ENCODE measurements at places on chromosomes 16 and 17. TPM values are rescaled to one million over a fixed set of nuclear protein-coding genes. Genes with fewer than 3 reads are reported as not detected.
A peak's percentile ranks its signal among the peaks of the same experiment; 100 is the strongest.

HOXB6 gene
- total RNA-seq: 0.96 TPM

CD300H gene
- not detected for total RNA-seq

IL17C gene
- total RNA-seq: 0.29 TPM

- H3K27me3 ChIP-seq: peaks cover 2% of the 10 kb centered on the region
- H3K4me3 ChIP-seq: peak overlapping the region; percentile 32
These were observed 110.8 kb downstream of the IRX3 start for GRCh38 chr16:54175552-54176375.

DNA sequence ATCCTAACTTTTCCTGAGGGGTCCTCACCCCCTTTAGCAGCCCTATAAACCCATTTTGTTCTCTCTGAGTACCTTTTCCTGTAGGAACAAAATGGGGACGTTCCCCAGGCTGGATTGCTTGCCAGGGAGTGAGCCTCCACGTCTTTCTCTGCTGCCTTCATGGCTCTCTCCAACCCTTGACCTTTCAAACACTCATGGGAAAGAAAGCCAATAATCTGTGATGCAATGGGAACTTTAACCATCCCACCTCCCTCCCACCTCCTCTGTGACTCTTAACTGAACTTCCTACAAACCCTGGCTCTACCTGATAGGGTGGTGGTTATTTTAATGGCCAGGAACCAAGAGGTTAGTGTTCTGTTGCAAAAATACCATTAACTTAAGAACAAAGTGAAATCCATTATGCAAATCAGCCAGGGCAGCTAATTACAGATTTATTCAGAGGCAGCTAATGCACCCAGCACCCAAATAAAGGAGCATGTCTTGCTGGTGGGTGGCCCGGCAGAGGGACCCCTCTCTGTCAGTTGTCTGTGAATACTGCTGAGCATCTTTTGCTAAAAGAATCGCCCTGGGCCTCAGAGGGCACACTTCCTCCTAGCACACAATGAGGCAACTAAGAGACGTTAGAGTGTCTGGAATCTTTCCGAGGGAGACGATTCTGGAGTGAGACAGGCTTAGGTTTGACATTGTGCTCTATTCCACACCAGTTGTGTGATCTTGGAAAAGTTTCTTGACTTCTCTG is 3.0 kb downstream of the PIPOX start:
- no peaks in the 10 kb centered on the region for H3K36me3 ChIP-seq
- peak overlapping the region; percentile 35 for H3K27ac ChIP-seq
- no peak overlapping the region for H3K4me3 ChIP-seq
- H3K4me1 ChIP-seq: peaks cover 14% of the 10 kb centered on the region
- H3K27me3 ChIP-seq: peaks cover 17% of the 10 kb centered on the region

GRCh38 chr17:57344261-57344660 is 87.9 kb downstream of the MSI2 start:
- no peak overlapping the region for H3K4me3 ChIP-seq
- no peak for DNase-seq
- peaks cover 13% of the 10 kb centered on the region for H3K36me3 ChIP-seq
- H3K27me3 ChIP-seq: no peaks in the 10 kb centered on the region
- H3K27ac ChIP-seq: no peak overlapping the region
- peaks cover 22% of the 10 kb centered on the region for H3K4me1 ChIP-seq

DNA sequence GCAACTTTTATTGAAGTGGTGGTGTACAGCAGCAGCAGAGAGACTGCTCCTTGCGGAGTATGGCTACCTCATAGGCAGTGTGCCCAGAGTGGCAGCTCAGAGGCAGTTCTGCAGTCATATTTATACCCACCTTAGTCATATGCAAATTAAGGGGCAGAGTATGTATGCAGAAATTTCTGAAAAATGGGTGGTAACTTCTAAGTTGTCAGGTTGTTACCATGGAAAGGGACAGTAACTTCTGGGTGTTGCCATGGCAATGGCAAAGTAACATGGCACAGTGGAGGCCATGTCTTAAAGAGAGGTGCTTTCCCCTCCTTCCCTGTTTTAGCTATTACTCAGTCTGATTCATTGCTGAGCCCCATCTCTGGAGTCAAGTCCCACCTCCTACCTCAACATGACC is 53.4 kb downstream of the MEOX1 start:
- H3K27ac ChIP-seq: no peak overlapping the region
- H3K4me3 ChIP-seq: no peak overlapping the region
- no peaks in the 10 kb centered on the region for H3K27me3 ChIP-seq
- H3K4me1 ChIP-seq: no peaks in the 10 kb centered on the region

- H3K27ac ChIP-seq: peak overlapping the region; percentile 84
- H3K4me3 ChIP-seq: no peak overlapping the region
- H3K36me3 ChIP-seq: peaks cover 3% of the 10 kb centered on the region
These were observed 7.1 kb upstream of the AKTIP start for GRCh38 chr16:53509906-53510703.

GRCh38 chr17:40373999-40374398 is 9.5 kb upstream of the GJD3 start:
- no peaks in the 10 kb centered on the region for H3K27me3 ChIP-seq
- no peak overlapping the region for H3K4me3 ChIP-seq
- no peak overlapping the region for H3K27ac ChIP-seq
- no peaks in the 10 kb centered on the region for H3K36me3 ChIP-seq
- DNase-seq: no peak
- H3K4me1 ChIP-seq: peaks cover 3% of the 10 kb centered on the region

DNA sequence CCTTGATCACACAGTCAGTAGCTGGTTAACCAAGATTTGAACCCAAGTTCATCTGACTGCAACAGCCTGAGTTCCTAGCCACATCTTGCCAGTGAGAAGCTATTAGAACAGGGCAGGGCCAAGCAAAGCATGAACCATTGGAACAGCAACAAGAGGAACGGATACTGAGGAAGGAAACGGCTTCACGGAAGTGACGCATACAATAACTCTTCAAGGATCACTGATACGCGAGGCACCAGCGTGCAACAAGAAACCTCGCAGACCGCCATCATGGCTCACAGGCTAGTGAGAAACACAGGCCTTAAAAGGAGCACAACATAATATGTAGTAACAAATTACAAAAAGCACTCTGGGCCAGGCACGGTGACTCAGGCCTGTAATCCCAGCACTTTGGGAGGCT is 114.9 kb downstream of the CDYL2 start:
- H3K4me3 ChIP-seq: no peak overlapping the region
- H3K27ac ChIP-seq: no peak overlapping the region
- H3K36me3 ChIP-seq: no peaks in the 10 kb centered on the region
- H3K27me3 ChIP-seq: no peaks in the 10 kb centered on the region
- H3K4me1 ChIP-seq: peaks cover 4% of the 10 kb centered on the region
- no peak for DNase-seq

DNA sequence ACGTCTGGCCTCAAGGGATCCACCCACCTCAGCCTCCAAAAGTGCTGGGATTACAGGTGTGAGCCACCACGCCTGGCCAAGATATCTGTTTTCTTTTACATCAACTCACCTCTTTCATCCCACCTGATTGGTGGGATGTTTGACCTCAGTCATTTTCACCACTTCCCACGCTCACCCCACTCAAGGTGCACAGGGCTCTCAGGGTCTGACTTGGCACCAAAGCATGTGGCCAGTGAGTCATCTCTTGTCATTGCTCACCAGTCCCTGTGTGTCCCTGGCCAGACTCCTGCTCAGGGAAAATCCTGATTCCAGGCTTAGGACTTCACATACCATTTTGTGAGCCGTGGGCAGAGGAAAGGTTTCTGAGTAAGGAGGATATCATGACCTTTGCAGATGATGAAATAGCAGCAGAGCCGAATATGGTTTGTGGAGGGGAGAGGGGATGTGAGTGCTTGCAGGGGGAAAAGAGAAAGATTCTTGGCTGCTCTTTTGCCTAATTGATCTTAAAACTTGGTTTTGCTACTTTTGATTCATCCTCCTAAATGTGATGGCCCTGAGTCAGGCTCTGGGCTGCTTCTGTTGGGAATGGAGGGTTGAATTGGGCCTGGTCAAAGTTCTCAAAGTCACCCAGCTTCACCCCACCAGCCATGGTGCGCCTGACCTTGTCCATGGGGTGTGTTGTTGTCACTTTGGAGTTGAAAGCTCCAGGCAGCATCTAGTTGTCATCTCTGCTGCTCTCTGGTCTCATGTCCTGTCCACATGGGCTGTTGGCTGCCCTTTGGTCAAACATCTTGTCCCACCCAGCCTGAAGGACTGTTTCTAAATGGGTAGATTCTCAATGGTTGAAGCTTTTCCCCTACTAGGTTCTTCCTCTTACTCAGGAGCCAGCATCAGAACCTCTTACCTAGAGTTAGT is 6.0 kb upstream of the KCNH6 start:
- no peaks in the 10 kb centered on the region for H3K36me3 ChIP-seq
- peaks cover 9% of the 10 kb centered on the region for H3K27me3 ChIP-seq
- H3K4me3 ChIP-seq: no peak overlapping the region
- DNase-seq: no peak
- peaks cover 2% of the 10 kb centered on the region for H3K4me1 ChIP-seq

- H3K4me1 ChIP-seq: peaks cover 26% of the 10 kb centered on the region
- H3K4me3 ChIP-seq: peak overlapping the region; percentile 77
- H3K27ac ChIP-seq: no peak overlapping the region
- no peaks in the 10 kb centered on the region for H3K36me3 ChIP-seq
These were observed 578 bp downstream of the PGAP6 start for GRCh38 chr16:381012-381788.
